ENCODE measurements at places on chromosomes 7 and 10. TPM values are rescaled to one million over a fixed set of nuclear protein-coding genes. Genes with fewer than 3 reads are reported as not detected.

Gene ZCWPW1
- 3.3 TPM for total RNA-seq

Gene SPOCK2
- 51.9 TPM for total RNA-seq

- no peaks in the 10 kb centered on the region for H3K36me3 ChIP-seq
- H3K27me3 ChIP-seq = no peaks in the 10 kb centered on the region
- H3K4me3 ChIP-seq = no peak overlapping the region
- no peak for DNase-seq
- H3K4me1 ChIP-seq = peaks cover 10% of the 10 kb centered on the region
Observed at GRCh38 chr10:78575400-78575799, 493.4 kb upstream of the ZMIZ1 start.

- no peak overlapping the region for H3K27ac ChIP-seq
- H3K4me1 ChIP-seq = no peaks in the 10 kb centered on the region
- H3K4me3 ChIP-seq = no peak overlapping the region
- no peaks in the 10 kb centered on the region for H3K36me3 ChIP-seq
- no peak for DNase-seq
Observed at GRCh38 chr10:108560488-108560887, 1362.8 kb downstream of the XPNPEP1 start.

- no peaks in the 10 kb centered on the region for H3K4me1 ChIP-seq
- H3K4me3 ChIP-seq = no peak overlapping the region
- H3K27ac ChIP-seq = no peak overlapping the region
- H3K36me3 ChIP-seq = peaks cover 6% of the 10 kb centered on the region
- no peak for DNase-seq
Observed at GRCh38 chr10:112775892-112776674, 174.0 kb upstream of the TCF7L2 start.

DNA sequence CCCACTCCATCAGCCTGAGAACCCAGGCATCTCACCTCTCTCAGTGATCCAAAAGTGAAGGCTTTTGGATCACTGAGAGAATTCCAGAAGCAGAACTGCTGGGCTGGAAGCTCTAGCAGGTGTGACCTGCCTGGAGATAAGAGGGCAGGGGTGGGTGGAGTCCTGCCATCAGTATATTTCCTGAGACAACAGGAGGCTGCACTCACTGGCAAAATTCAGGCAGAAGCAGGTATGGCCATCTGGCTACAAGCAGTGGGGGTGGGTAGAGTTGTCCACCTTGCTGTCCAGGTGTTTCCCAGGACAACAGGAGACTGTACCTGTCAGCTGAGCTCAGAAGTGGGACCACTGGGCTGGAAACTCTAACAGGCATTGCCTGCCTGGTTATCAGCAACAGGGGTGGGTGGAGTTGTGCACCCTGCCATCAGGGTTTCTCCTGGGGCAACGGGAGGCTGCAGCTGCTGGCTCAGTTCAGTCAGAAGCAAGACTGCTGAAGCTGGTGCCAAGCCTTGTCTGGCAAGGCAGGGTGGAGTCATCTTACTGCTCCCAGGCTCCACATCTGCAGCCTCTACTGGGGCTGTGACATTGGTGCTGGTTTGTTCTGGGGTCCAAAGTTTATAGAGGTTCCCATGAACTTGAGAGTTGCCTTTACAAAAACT is 47.2 kb upstream of the SFTPD start:
- no peak overlapping the region for H3K27ac ChIP-seq
- no peak for DNase-seq
- no peak overlapping the region for H3K4me3 ChIP-seq
- H3K36me3 ChIP-seq = no peaks in the 10 kb centered on the region
- H3K27me3 ChIP-seq = peaks cover 46% of the 10 kb centered on the region
- H3K4me1 ChIP-seq = no peaks in the 10 kb centered on the region

- DNase-seq = no peak
- H3K4me1 ChIP-seq = no peaks in the 10 kb centered on the region
- no peak overlapping the region for H3K27ac ChIP-seq
- no peak overlapping the region for H3K4me3 ChIP-seq
Observed at GRCh38 chr7:40331915-40332314, 197.1 kb downstream of the SUGCT start.

All from activated CD8-positive, alpha-beta memory T cell treated with anti-CD3 and anti-CD28 coated beads, Interleukin-2, amount 10 ng/mL, durations not matched to agents 7 days and 5 days (primary cell).